Stimulated activated naive CD4-positive, alpha-beta T cell (primary cell): ENCODE measurements at places on chromosomes 2 and 18.

DNA sequence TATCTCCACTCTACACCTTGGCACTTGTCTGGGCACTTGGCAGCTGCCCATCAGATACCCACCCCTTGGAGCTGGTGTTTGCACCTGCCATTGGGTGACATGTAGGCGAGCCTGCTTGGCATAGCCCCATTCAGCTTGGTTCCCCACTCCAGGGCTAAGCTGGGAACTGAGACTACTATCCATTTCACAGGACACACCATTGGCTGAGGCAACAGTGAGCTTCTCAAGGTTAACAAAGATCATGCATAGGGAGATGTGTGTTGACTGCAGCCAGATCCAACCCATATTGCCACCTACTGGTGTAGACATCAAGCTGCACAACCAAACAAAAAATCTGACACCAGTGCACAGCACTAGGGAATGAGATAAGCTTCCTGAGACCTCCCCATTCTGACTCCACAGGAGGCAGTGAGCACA is 1389.8 kb upstream of the TMEFF2 start:
- DNase-seq = no peak

GRCh38 chr2:9212661-9213411 is 6.2 kb downstream of the ASAP2 start:
- no peak for DNase-seq

DNA sequence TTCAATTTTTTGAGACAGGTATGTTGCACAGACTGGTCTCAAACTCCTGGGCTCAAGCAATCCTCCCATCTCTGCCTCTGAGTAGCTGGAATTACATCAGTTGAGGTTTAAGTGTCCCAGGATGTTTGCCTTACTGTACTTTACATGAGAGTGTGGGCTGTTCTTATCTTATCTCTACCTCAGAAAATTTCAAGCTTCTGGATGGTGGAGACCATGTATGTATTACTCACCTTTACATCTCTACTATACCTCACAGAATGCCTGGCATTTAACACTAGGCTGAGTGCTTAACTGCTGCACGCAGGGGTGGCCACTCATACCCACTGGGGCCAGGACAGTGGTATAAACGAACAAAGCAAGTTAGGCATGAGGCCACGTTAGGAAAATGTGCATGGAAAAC is 272.0 kb upstream of the RAB12 start:
- DNase-seq = no peak

- peak; percentile 79 for DNase-seq
Measured at GRCh38 chr18:711657-712400, 601 bp downstream of the ENOSF1 start.
